Stimulated activated CD8-positive, alpha-beta memory T cell treated with anti-CD3 and anti-CD28 coated beads, Interleukin-4, amount 100 ng/mL, for 24 hours (primary cell): ENCODE measurements at places on chromosomes 7 and 10.

- DNase-seq = no peak
Observed at GRCh38 chr7:44117801-44118429, 5.4 kb downstream of the POLD2 start.

DNA sequence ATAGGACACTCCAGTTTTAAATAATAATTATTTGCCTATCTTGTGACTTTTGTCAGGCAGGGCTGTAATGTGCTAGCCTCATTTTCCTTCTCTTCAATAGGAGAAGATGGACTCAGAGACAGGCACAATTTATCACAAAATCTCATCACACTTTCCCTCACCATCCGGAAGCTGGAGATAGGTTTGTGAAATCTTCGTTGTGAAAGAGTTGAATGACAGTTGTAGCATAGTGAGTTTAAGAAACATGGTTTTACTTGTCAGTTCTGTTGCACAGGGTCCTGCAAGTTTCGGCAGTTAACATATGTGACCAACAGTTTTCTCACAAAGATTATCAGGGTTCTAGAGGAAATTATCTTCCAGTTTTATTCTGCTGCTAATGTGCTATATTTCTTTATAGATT, 37.7 kb upstream of the MAP3K8 start:
- DNase-seq = no peak

DNA sequence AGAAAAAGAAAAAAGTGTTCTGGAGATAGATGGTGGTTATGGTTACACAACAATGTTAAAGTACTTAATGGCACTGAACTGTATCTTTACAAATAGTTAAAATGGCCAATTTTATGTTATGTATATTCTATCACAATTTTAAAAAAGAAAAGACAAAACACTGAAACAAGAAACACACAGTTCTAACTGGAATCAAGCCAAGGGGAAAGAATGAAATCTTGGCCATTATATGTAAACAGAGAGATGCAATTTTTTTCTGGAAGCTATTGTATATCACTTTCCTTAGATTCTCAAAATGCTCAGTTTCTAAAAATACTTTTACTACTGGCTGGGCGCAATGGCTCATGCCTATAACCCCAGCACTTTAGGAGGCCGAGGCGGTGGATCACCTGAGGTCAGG, 4.1 kb downstream of the COA1 start:
- no peak for DNase-seq

DNA sequence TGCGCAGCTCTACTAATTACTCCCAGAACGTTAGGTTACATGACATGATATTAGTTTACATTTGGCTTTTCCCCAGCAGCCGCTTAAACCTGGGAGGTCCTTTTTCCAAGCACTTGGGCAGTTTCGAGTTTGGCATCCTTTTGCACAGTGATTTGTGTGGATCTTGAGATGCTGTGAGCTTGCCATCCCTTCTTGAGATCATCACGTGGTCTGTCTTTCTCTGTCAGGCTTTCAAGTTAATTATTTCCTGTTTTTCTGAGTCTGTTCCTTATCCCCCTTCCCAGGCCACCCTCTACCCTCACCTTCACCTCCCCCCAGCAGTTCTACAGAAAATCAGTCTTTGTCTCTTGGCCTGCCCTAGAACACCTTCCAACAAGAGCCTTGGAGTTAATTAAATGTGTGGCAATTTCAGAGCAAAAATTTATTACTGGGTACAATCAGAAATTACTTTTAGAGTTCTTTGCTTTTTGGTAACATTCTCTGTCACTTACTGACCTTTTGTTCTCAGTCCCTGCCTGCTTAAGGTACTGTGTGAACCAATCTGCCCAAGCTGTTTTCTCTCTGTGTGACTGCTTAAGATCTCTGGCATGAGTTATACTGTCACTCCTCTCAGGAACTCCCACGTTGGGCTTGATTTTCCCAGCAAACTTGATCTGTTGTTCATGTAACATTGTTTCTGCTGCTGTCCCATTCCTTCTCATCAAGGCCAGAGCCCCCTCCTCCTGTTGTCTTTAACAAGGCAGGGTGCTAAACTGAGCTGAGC, 3.1 kb upstream of the SLF2 start:
- DNase-seq = no peak

- no peak for DNase-seq
Observed at GRCh38 chr10:116281775-116282174, 8.8 kb upstream of the GFRA1 start.

- DNase-seq = no peak
Observed at GRCh38 chr7:22895140-22895827, 72.6 kb upstream of the TOMM7 start.

- no peak for DNase-seq
Observed at GRCh38 chr7:95859429-95859828, 87.1 kb downstream of the DYNC1I1 start.

DNA sequence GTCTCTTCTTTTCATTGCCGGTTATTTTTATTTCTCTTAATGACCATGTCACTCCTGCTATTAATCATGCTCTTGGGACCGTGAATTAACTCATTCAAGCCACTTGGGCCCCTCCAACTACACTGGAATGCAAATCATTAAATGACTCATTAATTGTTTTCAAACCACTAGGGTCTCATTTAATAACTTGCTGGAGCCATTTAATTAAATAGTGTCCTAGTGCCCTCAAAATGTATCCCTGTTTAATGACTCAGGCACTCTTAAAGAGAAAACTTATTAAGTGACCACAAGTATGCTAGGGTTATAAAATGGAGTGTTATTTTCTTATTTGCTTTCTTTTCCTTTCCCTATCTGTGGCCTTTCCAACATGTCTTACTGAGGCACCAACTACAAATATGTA, 73.0 kb downstream of the PLXDC2 start:
- no peak for DNase-seq

- DNase-seq = no peak
Observed at GRCh38 chr7:96486681-96487080, 164.8 kb upstream of the SLC25A13 start.

DNA sequence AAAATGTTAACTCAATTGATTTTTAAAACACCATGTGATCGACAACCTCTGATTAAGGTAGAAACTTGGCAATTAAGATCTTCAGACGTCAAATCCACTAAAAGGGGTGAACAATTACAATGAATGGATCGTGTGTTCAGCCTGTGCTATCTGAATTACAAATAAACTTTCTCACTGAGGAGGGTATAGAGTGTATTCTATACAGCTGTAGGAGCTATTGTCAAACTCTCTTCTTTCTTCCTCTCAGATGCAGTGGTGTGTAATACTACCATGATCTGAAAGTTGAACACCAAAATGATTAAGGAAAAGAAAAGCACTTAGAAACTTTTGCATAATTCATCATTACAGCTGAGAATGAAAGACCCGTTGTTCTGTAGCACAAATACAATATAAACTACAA, 32.2 kb upstream of the MACC1 start:
- no peak for DNase-seq

DNA sequence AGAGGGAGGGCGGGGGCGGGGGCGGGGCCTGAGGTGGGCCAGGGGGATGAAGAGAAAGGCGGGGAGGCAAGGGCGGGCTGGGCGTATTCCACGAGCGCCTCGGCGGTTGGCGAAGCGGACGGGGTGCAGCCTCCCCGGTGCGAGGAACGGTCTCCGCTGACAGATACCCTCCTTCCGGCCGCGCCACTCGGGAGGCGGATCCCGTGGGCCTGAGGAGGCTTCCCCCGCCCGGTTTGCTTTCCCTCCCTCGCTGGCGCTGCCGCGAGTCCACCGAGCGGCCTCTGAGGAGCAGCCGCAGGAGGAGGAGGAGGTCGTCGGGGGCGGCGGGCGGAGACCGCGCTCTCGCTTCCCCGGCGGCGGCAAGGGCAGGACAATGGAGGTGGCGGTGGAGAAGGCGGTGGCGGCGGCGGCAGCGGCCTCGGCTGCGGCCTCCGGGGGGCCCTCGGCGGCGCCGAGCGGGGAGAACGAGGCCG, at the start of gene TRIM24:
TRIM24 (plus strand) TSS at position 84 of the 473 bp plus-strand sequence; CDS start at position 374, 290 bp downstream.
- DNase-seq = peak; percentile 90

DNA sequence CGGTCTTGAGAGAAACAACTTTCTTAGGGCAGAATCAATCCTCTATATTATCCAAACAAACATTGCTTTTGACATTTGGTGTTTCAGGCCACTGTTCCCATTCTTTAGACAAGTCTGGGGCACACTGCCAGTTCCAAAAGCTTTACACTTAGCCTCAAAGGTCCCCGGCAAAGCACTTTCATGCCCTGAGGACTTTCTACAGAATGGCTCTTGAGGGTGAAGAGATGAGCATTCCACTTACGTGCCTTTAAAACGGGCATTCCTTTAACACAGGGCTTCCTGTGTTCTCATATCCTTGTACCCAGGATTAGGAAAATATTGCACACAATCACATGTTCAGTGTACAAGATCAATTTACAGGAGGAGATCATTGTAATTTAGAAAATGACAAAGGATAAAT, 13.1 kb upstream of the TMEM213 start:
- no peak for DNase-seq

- DNase-seq = no peak
Observed at GRCh38 chr10:91742229-91742628, 56.0 kb upstream of the TNKS2 start.

DNA sequence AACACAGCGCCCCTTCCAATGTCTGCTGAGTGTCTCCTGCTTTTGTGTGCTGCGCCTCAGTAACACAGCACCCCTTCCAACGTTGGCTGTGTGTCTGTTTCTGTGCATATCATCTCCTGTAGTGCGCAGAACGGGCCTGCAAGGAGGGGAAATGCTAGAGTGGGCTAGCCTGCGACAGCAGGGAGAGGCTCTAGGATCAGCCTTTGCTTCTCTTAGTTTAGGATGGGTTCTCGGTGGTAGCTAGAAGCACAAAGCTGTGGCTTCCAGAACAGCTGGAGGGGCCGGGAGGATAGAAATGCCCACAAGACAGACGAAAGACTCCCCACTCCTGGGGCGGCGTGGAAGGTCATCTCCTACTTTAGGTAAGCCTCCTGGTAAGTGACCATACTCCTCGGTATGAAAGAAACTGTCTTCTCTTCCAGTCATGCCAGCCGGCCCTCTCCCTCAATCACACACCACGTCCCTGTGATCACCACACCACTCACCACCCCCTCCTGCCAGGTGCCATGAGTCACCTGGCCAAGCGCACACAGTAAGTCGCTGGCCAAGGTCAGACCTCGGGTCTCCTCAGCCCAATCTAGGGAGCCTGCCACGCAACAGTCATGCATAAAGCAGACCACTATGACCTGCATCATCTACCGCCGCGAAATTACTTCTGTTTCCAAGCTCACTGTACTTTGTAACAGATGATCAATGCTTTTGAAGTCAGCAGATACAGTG, 4.8 kb downstream of the PITRM1 start:
- no peak for DNase-seq

DNA sequence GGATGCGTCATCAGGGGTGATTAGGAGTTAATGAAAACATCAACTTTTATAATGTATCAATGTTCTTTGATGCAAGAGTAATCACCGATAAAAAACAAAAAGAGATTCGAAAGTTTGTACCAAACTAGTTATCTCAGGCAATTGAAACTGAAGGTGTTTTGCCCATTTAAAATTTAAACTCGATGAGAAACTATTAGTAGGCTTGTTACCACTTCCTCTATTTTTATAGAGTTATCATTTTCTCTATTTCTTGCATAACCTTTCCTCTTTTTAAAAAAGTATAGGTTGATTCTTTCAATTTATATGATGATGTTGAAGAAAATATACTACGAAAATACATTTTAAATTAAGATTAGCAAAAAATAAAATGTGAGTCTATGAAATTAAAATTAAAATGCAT, 597.3 kb upstream of the POT1 start:
- no peak for DNase-seq
